CD4-positive, alpha-beta T cell treated with Interferon alpha-2 for 1 hour (primary cell): ENCODE measurements at places on chromosomes 5 and 9.
A peak's percentile ranks its signal among the peaks of the same experiment; 100 is the strongest.

GRCh38 chr5:4758996-4759395 lies 381.1 kb upstream of the ADAMTS16 start:
- no peak for DNase-seq

DNA sequence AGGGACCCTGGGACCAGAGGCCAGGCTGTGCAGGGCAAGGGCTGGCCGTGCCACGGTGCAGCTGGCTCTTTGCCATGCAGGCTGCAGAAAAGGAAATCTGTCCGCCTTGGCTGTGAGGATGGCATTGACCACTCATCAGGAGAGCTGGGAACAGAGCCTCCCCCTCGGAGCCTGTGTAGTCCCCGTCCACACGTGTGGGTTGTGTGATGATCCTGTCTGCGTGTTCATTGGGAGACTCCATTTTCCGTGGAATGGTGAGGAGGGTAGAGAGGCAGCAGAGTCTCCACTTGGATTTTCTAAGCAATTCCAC lies 47.7 kb downstream of the EHMT1 start:
- no peak for DNase-seq

- DNase-seq: no peak
Measured at GRCh38 chr5:132639706-132640130, 18.3 kb upstream of the IL13 start.

- peak; percentile 38 for DNase-seq
Measured at GRCh38 chr5:59174248-59174844, 591.5 kb downstream of the RAB3C start.

GRCh38 chr5:56190497-56190896 lies 42.6 kb downstream of the ANKRD55 start:
- peak; percentile 45 for DNase-seq

- DNase-seq: peak; percentile 27
Measured at GRCh38 chr5:11322133-11322532, 561.1 kb upstream of the DAP start.

DNA sequence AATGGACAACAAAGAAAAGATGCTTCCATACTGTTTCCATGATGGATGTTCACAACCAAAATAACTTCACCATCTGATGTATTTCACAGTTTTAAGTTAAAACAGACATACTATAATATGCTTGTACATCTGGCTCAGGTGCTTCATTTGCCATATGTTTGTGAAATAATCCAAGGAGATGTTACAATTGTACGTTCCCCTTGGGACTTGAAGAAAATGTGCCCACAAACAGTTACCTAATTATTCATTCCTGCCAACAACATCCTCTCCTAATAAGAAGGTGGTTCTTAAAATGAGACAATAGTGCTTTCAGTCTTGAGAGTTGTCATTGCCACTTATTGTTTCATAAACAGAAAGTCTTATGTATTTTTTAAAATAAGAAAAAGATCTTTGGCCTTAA lies 33.1 kb upstream of the SMARCA2 start:
- no peak for DNase-seq

DNA sequence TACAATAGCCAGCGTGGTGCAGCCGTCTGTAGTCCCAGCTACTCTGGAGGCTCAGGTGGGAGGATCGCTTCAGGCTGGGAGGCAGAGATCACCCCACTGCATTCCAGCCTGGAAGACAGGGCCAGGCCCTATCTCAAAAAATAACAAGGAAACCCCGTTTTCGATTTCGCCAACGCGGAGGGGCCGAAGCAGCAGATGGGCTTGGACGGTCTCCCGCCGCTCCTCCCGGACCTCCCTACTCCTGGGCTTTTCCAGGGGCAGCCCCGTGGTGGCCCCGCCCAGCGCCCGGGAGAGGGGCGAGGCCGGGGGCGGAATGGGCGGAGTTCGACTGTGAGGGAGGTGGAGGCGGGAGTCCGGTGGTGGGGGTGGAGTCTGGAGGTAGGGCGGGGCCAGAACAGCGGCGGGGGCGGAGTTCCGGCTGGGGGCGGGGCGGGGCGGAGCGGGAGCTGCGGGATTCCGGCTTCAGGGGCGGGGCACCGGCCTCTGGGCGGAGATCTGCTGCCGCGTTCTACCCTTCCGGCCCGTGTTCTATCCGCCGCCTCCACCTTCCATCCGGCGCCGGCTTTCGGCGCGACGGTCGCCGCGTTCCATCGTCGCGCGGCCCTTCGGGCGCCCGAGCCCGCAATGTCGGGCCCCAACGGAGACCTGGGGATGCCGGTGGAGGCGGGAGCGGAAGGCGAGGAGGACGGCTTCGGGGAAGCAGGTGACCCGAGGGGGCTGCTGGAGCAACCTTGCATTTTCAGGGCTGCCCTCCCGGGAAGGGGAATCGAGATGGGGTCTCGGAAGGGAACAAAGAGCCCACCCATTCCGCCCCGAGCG lies at the start of gene BBLN:
Gene BBLN (plus strand): TSS at position 482 of the 819 bp plus-strand sequence. CDS start 143 bp downstream, at position 625.
- peak; percentile 93 for DNase-seq

DNA sequence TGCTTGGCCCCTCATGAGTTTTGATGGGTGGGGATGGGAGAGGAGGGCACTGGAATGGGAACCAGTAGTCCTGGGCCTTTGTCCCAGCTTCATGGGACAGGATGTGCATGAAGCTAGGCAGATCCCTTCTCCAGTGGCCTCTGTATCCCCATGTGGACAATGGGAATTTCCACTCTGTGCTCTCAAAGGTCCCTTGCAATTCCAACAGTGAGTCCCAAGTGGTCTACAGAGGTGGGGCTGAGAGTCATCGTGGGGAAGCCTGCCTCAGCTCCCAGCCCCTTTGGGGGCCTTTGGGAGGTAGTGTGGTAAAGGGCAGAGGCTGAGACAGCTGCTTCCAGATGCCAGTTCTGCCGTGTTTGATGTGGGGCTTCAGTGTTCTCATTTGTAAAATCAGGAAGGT lies 1.9 kb upstream of the PHYHD1 start:
- no peak for DNase-seq

- DNase-seq: no peak
Measured at GRCh38 chr5:72167804-72168203, 60.5 kb downstream of the MAP1B start.

DNA sequence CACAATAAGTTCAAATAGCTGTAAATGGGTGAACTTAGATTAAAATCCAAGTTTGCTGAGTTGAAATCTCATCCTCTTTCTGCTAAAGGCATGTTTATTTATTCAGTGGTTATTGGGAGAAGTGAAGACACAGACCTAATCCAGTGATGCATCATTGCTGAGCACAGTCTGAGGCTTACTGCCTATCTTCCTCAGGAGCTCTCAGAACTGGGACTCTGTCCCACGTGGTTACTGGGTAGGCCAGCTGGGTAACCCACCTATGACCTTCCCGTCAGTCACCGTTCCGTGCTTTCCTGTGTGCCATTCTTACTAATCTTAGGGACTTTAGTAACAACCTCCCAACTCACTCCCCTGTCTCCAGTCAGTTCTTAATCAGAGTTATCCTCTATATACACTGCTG lies 226.8 kb upstream of the ATP10B start:
- no peak for DNase-seq

GRCh38 chr5:139823757-139824355 lies 28.2 kb downstream of the PSD2 start:
- DNase-seq: no peak

DNA sequence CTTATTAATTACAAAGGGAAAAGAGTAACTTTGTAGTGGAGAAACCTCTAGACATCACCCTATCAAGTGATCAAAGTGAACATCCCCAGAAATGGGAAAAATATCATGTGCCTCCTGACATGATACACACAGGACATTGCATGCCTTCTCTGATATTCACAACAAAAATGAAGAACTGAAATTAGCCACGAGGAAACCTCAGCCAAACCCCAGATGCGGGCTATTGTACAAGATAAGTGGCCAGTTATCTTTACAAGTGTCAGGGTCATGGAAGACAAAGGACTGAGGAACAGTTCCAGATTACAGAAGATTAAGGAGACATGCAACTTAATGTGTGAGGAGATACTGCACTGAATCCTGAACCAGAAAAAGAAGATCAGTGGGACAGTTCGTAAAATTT lies 23.8 kb upstream of the NPM1 start:
- no peak for DNase-seq

- no peak for DNase-seq
Measured at GRCh38 chr5:153619771-153620170, 129.3 kb downstream of the GRIA1 start.

- no peak for DNase-seq
Measured at GRCh38 chr5:83563631-83564030, 92.1 kb downstream of the VCAN start.
